ENCODE measurements at places on chromosomes 12 and 14.

DNA sequence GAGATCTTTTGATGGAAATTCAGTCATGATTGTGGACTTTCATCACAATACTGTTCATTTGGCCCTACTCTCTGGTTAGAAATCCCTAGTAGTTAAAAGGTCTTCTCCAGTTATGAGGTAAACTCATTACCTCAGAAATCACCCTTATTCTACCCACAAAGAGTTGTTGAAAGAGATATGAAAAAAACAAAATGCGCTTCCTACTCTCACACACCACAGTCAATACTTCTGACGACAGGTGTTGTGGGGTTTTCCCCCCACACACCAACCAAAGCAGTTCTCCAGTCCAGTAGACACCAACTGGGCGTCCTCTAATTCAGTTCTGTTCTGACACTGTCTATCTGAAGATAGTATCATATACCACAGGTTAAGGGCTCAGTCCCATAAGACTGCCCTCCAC lies 54.9 kb downstream of the TRMT5 start:
- no peak for DNase-seq

- DNase-seq: no peak
These were observed 32.4 kb downstream of the FLVCR2 start for GRCh38 chr14:75610834-75611233.

GRCh38 chr12:94756789-94757188 lies 106.4 kb upstream of the TMCC3 start:
- DNase-seq: no peak

- peak; percentile 39 for DNase-seq
These were observed 40.7 kb downstream of the LRRIQ1 start for GRCh38 chr12:85076688-85077430.

- peak; percentile 43 for DNase-seq
These were observed 186.5 kb downstream of the KCNA5 start for GRCh38 chr12:5230156-5230555.

- peak; percentile 62 for DNase-seq
These were observed 389.6 kb upstream of the ATP2B1 start for GRCh38 chr12:90098132-90098779.

GRCh38 chr14:70239802-70240201 lies 51.1 kb upstream of the SLC8A3 start:
- no peak for DNase-seq
